ENCODE measurements at places on chromosomes 5 and 9. TPM values are rescaled to one million over a fixed set of nuclear protein-coding genes. Genes with fewer than 3 reads are reported as not detected.

GNA14 gene
- 2.1 TPM for total RNA-seq

SMIM27 gene
- total RNA-seq: 15.3 TPM

TMED9 gene
- 48.0 TPM for total RNA-seq

GPR150 gene
- total RNA-seq: 0.09 TPM

GRM6 gene
- total RNA-seq: not detected

SSBP2 gene
- total RNA-seq: 51.9 TPM

SGCD gene
- total RNA-seq: 86.6 TPM

CER1 gene
- total RNA-seq: 0.22 TPM

IRX1 gene
- 1.2 TPM for total RNA-seq

SMIM32 gene
- total RNA-seq: 0.04 TPM

ARAP3 gene
- 6.8 TPM for total RNA-seq

FAM153A gene
- total RNA-seq: 0.31 TPM

DAB2IP gene
- total RNA-seq: 26.3 TPM

GARNL3 gene
- 20.2 TPM for total RNA-seq

RNF183 gene
- total RNA-seq: 0.04 TPM

ITK gene
- total RNA-seq: 0.13 TPM

CATSPER3 gene
- 0.31 TPM for total RNA-seq

C5orf58 gene
- not detected for total RNA-seq

TRMO gene
- total RNA-seq: 12.7 TPM

NEUROG1 gene
- not detected for total RNA-seq

PCDHGB3 gene
- 1.7 TPM for total RNA-seq

STOM gene
- total RNA-seq: 69.7 TPM

CTNNAL1 gene
- 37.1 TPM for total RNA-seq

CNTNAP3B gene
- total RNA-seq: 8.4 TPM

SPATA31D3 gene
- total RNA-seq: not detected

FYB1 gene
- 1.9 TPM for total RNA-seq

CCDC192 gene
- 0.18 TPM for total RNA-seq

MARCOL gene
- not detected for total RNA-seq

PCDHB3 gene
- total RNA-seq: 1.8 TPM

FAXDC2 gene
- total RNA-seq: 13.0 TPM

PHF24 gene
- 0.09 TPM for total RNA-seq

PCBD2 gene
- 8.9 TPM for total RNA-seq

KCTD16 gene
- 0.13 TPM for total RNA-seq

WNK2 gene
- total RNA-seq: 7.4 TPM

TAF11L10 gene
- not detected for total RNA-seq

CDX1 gene
- 0.27 TPM for total RNA-seq

GALNT12 gene
- 2.7 TPM for total RNA-seq

NTRK2 gene
- total RNA-seq: 35.6 TPM

CDKN2B gene
- total RNA-seq: 0.31 TPM

MATR3 gene
- total RNA-seq: 255 TPM

ADAMTS19 gene
- total RNA-seq: 39.6 TPM

TSSK1B gene
- not detected for total RNA-seq

ORM2 gene
- total RNA-seq: not detected

LHX3 gene
- not detected for total RNA-seq

PAPPA gene
- 1.3 TPM for total RNA-seq

MEIKIN gene
- total RNA-seq: not detected

DMRT2 gene
- total RNA-seq: 23.4 TPM

ADAMTS6 gene
- total RNA-seq: 3.2 TPM

MCIDAS gene
- not detected for total RNA-seq

PCDHGB5 gene
- total RNA-seq: 4.3 TPM

FRMPD1 gene
- 7.6 TPM for total RNA-seq

PAM gene
- 118 TPM for total RNA-seq

IFNE gene
- total RNA-seq: not detected

Data from muscle of leg (tissue), 16 donors.